ENCODE measurements at places on chromosomes 4 and X.

DNA sequence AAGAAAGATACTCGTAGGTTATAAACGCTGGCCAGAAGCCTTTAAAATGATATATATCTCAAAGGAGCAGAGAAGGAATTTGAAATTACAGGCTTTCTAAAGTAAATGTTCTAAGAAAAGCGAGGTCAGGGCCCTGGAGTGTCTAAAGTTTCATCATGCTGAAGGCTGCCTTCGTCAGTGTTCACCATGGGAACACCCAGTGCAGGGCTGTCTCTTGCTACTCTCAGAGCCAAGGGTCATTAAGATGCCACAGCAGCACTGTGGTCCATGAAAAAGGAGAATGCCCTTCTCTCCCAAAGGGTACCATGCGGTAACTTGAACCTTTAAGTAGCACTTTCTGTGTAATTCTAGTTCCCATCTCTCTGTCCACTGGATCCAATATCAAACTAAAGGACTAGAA, 174.5 kb upstream of the NWD2 start:
- no peak for DNase-seq

GRCh38 chr4:7627251-7628250, 192.8 kb upstream of the PSAPL1 start:
- DNase-seq: no peak

DNA sequence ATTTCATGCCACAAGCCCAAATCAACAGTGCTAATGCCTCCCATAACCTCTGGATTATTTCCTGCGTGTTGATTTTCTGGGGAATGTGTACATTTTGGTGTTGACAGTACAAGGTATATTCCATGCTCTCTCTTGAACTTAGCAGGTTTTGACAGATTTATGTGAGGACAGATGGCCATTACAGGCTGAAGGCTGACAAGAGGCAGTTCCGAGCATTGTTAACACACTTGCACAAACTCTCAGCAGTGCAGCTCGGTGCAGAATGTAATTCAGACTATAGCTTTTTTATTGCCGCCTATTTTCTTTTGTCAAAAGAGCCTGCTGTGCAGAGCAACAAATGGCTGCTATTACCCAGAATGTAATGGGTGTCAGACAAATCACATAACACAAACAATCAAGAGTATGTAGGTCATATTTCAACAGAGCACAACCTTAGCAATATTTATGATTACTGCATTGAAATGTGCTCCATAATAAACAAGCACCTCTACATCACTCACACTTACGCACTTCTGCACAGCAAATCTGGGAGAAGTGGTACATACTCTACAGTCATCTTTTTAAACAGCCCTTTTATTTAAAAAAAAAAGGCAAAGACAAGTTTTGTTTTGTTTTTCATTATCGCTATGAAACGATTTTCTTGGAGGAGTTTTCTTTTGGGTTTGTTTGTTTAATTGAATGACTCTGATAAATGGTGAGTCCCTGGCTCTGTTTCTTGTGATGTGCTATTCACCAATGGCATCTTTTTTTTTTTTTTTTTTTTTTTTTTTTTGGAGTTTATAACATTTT, 71.6 kb downstream of the PPARGC1A start:
- no peak for DNase-seq

- peak; percentile 2 for DNase-seq
Observed at GRCh38 chrX:54530357-54530900, 410 bp downstream of the GNL3L start.

- DNase-seq: no peak
Observed at GRCh38 chrX:149371986-149372385, 133.1 kb downstream of the IDS start.

- no peak for DNase-seq
Observed at GRCh38 chr4:38509551-38509950, 154.4 kb upstream of the KLF3 start.

DNA sequence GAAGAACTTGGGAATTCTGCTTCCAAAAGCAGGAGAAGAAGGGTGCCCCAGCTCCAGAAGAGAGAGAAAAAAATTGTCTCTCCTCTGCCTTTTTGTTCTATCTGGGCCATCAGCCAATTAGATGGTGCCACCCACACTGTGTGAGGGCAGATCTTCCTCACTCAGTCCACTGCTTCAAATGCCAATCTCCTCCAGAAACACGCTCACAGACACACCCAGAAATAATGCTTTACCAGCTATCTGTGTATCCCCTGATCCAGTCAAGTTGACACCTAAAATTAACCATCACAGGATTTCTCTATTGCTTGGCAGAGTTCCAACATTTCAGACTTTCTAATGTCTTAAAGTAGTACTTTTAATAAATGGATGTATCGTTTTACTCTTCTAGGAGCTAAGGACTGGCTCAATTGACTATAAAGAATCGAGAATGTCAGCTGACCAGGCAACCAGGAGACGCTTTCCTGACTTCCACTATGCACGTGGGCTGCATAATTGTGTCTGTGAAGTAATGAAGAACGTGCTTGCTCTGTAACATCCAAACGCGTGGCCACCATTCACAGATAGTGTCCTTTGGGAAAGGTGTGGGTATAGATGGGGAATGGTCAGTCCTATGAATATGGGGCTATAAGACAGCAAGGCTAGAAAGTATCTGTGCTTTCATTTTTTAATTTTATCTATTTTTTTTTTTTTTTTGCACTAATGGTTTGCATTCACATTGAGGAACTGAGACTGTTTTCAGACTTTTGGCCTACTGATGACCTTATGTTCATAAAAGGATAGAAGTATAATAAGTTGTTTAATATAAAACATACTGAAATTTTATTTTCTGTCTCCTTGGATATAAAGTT, 9.9 kb upstream of the SMIM20 start:
- DNase-seq: no peak

DNA sequence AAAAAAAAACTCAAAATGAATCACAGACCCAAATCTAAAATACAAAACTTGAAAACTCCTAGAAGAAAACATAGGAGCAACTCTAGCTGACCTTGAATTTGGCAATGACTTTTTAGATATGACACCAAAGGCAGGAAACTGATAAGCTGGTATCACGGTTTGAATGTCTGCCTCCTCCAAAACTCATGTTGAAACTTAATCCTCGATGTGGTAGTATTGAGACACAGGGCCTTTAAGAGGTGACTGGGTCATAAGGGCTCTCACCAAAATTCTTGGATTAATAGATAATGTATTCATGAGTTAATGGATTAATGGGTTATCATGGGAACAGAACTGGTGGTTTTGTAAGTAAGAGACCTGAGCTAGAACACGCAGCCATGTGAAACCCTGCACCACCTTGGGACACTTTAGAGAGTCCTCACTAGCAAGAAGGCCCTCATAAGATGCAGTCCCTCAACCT, 40.5 kb downstream of the FRYL start:
- no peak for DNase-seq

DNA sequence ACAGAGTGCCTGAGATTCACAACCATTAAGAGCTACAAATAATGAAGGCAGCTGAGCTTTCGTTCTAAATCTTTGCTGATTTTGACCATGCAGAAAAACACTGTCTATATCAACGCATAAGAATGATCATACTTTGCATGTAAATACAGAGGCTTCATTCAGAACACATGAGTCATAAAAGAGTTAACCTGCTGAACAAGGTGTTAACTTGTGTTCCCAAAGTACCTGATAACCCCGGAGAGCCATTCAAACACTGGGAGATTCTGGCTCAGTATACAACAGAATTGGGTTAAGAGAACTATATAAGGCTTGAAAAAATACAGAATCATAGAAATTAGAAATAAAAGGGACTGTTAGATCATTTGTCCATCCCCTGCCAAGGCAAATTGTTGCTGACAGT, 964.3 kb upstream of the TENM3 start:
- no peak for DNase-seq

- DNase-seq: no peak
Observed at GRCh38 chrX:123976706-123977316, 15.3 kb downstream of the STAG2 start.

DNA sequence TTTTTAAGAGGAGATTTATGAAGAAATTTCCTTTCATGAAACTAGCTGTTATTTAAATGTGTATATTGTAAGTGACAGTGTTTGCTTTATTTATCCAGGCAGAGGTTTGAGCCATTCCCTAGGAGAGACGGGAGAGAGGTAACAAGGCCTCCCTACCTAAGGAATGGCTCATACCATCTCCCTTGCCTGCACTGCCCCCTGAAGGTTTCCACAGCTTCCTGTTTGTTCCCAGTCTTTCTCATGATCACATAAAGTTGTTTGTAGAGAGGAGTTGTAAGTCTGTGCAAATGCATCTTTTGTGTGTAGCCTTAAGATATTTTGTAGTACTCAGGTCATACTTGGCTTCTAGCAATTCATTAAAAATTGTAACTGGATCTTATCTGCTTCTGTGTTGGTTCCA, 1504.5 kb upstream of the PCDH10 start:
- DNase-seq: no peak

DNA sequence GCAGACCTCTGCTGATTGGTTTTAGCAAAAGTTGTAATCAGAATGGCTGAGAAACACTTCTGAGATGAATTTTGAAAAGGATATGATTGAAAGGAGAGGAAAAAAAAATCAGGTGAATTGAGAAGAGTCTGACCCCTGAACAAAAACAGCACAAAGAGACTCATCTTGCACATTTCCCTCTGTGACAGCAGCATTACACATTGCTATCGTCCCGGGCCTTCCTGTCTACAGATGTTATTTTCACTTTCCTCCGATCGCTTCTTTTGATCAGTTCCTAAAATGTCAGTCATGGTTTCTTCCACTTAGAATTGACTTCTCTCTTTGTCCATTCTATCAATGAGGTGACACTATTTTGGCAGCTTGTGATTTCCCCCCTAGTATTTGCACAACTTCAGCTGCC, 262.6 kb downstream of the GPC3 start:
- DNase-seq: no peak

DNA sequence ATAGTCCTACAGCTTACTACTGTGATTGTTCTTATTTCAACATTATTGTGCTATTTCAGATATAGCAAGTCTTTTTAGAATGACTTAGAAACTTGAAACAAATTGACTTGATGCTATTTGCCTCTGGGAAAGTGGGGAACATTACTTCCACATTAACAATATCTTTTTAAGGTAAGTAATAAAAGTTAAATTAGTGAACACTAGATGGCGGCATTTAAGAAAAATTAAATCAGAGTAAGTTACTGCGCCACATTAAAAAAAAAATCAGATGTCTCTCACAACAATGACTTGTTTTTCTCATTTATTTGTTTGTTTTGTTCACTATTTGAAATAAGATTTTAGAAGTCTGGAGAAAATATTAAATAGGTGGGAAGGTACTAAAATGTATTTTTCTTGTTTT, 1026.9 kb upstream of the SLIT2 start:
- no peak for DNase-seq

DNA sequence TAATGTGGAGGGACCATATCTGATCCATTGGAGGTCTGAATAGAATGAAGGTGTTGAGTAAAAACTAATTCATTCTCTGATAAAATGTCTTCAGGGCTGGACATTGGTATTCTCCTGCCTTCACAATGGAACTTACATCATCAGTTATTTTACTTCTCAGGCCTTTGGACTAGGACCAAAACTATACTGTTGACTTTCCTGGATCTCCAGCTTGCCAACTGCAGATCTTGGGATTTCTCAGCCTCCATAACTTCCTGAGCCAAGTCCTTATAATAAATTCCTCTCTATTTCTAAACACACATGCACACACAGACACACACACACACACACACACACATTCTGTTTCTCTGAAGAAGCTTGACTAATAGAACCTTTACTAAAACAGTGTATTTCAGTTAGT, 1858.6 kb upstream of the ADGRL3 start:
- DNase-seq: no peak

DNA sequence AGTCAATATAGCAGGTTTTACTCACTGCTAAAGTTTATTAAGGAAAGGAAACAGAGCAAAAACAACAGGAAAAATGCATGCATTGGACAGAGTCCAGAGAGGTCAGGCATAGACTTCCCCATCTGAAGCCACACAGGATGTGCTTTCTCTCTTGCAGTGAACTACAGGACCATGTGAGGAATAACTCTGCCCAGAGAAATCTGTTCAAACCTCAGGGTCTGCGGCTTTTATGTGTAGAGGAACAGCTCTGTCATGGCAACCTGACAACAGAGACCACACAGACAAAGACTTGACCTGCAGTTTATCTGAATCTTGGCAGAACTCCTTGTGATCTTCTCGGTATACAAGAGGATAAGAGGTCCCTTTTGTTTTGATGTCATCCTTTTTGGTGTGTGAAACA, 46.3 kb upstream of the LONRF3 start:
- DNase-seq: no peak

DNA sequence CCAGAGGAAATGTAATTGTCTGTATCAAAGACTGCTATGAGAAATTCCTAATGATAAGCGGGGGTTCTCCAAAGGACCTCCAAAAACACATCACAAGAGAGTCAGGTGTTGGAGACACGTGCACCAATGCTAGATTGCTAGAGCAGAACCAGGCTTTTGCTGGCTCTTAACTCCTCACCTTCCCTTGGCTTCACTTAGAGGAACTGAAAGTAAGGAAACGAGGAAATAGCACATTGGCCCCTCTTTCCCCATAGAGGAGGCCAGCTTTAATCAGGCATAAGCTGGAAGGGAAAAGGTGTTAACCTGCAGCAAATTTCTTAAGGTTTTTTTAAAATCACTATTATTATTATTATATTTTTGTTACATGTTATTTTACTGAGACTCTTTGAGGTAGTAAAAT, 13.6 kb downstream of the OTC start:
- DNase-seq: no peak

DNA sequence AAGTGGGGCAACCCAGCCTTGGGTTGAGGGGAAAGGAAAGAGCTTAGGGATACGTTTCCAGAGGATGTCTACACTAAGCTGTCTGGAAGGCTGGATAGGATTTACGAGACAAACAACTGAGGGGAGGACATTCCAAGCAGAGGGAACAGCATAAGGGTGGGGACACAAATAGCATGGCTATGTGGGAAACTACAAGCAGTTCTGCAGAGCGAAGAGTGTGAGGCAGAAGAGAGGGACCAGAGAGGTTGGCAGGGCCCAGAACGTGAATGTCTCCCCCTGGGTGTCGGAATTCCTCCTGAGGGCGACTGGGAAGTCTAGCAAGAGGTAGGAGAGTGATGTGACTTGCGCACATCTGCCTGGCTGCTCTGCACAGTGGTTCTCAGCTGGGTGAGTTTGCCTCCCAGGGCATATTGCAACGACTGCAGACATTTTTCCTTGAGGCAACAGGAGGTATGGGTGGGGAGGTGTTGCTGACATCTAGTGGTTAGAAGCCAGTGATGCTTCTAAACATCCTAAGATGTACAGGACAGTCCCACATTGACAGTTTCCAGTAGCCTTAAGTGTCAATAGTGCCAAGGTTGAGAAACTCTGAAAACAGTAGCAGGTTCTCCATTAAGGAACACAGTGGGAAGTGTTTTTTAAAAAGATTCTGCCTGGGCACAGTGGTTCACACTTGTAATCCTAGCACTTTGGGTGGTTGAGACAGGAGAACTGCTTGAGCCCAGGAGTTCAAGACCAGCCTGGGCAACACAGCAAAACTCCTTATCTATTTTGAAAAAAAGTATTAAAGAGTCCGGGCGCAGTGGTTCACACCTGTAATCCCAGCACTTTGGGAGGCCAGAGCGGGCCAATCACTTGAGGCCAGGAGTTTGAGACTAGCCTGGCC, 9.2 kb downstream of the NDUFA1 start:
- peak; percentile 10 for DNase-seq

- DNase-seq: no peak
Observed at GRCh38 chrX:123749643-123750042, 16.8 kb upstream of the THOC2 start.

GRCh38 chr4:40038977-40039376, 17.7 kb upstream of the N4BP2 start:
- DNase-seq: no peak

GRCh38 chr4:10530137-10530786, 73.0 kb upstream of the ZNF518B start:
- DNase-seq: no peak

GRCh38 chr4:14906805-14907204, 95.5 kb upstream of the CPEB2 start:
- no peak for DNase-seq

- DNase-seq: no peak
Observed at GRCh38 chr4:28082686-28083390, 1222.2 kb downstream of the STIM2 start.
